ENCODE measurements at places on chromosomes 7 and 10.

- DNase-seq: no peak
Measured at GRCh38 chr10:42985436-42986316, 91.2 kb upstream of the RET start.

DNA sequence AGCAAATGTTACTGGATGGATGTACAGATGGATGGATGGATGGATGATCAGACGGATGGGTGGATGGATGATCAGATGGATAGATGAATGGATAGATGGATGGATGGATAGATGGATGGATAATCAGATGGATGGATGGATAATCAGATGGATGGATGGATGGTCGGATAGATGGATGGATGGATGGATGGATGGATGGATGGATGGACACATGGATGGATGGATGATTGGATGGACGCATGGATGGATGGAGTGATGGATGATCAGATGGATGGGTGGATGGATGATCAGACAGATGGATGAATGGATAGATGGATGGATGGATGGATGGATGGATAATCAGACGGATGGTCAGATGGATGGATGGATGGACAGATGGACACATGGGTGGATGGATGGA is 90.3 kb upstream of the TCF7L2 start:
- no peak for DNase-seq

- DNase-seq: no peak
Measured at GRCh38 chr10:117757086-117757720, 214.7 kb downstream of the EMX2 start.

DNA sequence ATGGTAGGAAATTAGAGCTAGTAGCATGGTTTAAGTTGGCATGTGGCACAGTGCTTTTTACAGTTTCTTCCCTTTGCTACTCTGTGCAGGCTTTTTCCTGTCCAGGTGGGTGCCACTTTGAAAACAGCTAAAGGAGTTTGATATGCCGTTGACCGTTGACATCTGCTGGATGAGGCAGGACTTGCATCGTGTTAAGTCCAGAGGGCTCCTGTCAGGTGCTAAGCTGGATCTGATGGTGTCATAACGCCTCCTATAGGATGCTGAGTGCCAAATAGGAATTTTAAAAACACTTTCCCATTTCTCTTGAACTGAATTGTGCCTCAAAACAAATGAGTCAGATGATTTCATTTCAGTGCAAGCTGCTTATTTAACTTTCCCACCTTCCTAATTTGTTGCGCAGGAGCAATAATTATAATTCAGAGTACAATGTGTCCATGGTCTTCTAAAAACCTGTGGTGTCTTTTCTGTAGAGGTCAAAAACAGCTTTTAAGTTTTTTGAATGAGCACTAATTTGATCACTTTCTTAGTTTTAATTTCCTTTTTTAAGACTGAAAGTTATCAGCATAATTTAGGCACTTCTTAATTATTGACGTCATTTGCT is 178.3 kb downstream of the CDCA7L start:
- DNase-seq: no peak

DNA sequence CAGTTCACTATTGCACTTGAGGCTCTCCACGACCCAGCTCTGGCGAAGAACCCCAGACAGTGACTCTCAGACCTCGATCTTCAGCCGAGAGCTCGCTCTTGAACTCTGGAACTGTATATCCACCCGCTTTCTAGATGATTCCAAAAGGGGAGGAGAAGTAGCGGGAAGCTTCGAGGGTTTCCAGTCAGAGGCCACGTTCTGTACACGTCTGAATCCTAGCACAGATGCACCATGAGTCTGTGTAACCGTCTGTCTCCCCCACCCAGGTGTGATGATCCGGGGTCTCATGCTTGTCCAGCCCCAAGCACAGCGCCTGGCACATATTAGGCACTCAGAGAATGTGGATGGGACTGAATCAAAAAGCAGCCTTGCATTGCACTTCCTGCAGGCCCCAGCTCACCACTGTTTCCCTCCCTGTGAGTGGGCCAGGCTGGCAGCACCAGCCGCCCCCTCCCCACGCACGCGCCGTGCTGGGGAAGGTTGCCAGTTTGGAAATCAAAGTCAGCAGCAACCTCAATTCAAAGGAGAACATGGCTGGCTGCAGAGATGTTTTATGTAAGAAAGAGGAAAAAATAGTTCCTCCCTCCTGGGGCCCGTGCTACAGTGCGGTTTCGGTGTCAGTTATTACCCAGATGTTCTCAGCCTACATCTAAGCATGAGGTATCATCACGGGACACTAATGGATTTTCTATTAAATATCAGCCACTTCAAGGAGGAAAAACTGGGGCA is 5.7 kb downstream of the GRID2IP start:
- DNase-seq: no peak

GRCh38 chr7:133428326-133428725 is 175.4 kb downstream of the EXOC4 start:
- no peak for DNase-seq

DNA sequence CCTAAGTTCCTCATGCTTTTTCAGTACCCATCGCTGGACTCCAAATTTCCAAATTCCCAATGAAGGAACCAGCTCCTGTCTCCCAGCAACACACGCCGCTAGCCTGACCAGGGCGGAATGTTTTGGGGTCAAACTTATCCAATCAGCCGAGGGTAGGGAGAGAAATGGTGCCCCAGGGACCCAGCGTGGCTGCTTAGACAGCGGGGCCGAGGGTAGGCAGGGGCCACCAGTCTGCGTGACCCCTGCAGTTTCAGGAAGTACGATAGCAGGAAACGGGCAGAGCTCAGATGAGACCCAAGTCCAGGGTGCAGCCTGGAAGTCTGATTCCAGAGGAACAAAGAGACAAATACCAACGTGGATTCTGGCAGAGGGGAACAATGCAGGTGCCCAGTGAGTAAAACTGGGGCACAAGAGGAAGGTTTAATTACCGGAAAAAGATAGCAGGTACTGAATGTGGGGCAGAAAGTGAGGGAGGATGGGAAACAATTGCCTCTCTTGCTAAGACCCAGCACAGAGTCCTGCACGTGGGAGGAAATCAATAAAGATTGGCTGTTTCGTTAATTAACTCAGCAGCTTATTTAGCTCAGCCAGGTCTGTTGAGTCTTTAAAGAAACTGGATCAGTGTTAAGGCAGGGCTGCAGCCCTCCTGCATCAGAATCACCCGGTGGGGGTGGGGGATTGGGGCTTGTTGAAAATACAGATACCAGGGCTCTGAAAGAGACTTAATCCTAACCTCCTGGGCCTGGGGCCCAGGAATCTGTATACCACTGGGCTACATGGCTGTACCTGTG is 50.4 kb upstream of the NFE2L3 start:
- DNase-seq: no peak

- no peak for DNase-seq
Measured at GRCh38 chr7:142711746-142712616, 37.3 kb upstream of the PRSS1 start.

DNA sequence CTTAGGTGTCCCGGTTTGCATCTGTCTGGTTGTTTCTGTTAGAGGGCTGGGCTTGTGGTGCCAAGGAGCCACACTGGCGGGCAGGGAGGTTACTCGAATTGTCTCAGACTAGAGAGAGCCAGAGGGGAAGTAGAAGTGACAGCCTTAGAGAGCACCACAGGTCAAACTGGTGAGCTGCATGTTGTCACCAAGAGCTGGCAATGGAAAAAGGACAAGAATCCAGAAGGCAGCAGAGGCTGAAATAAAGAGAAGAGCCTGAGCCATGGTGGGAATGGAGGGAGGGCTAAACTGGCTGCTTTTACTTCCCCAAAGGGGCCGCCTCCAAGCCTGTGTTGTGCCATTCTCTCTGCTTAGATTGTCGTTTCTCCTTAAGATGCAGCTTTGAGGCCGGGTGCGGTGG is 31.1 kb upstream of the RHBDD2 start:
- no peak for DNase-seq

DNA sequence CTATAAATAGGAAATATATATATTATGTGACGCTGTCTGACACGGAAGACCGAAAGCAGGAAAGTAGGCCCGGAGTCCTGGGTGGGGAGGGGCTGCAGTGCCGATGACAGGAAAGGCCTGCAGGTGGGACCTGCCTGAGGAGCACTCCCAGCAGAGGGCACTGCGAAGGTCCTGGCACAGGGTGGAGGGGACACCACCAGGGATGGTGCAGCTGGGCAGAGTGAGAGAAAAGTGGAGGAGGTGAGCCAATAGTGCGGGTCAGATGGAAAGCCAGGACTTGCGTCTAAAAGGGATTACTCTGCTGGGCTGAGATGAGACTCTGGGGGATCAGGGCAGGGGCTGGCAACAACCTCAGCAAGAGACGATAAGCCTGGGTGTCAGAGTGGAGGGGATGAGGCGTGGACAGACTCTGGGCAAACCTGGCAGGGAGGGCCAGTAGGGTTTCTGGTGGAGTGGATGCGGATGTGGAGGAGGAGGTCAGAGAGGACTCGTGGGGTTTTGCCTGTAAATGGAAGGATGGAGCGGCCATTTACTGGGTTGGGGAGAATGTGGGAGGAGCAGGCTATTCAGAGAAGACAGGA is 118.2 kb upstream of the ZNF746 start:
- DNase-seq: no peak

- DNase-seq: no peak
Measured at GRCh38 chr10:114166043-114166442, 8.0 kb downstream of the CCDC186 start.

DNA sequence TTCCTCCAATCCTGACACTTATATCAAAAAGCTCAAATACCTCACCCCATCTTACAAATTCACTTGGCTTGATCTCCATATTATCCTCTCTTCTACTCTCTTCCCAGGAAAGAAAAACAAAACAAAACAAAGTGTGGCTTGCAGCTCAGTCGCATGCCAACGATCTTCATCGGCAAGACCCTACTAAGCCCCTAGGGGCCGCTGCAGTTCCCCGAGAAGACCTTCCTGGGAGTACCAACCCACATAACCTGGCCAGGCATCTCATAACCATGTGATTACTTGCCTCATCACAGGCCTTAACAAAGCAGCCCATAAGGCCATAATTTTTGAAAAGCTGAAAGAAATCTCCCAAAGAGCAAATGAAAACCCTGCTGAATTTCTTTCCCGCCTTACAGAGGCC is 103.7 kb downstream of the ZNF92 start:
- DNase-seq: no peak

DNA sequence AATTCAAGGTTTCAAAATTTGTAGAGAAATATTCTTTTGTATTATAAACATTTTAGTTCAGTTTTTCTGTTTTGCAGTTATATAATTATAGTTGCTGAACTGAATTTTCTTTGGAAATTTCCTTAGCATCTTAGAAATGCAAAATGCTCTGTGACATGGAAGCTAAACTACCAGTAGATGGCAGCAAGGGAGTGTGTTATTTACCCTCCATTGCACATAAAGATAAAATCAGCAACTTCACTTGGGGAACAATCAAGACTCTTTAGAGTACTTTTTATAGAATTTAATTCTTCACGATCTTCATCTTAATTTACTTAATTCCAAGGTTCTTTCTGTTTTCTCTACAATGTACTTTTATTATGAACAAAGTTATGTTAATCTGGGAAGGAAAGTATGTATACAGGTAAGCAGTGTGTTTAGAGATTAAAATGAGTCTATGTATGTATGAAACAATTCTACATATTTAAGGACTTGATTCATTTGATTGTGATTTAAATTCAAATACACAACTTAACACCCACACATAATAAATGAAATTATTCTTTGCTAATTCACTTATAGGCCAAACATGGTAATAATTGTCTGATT is 404.2 kb downstream of the THSD7A start:
- DNase-seq: no peak

- peak; percentile 53 for DNase-seq
Measured at GRCh38 chr7:54932818-54933543, 85.8 kb upstream of the EGFR start.

- no peak for DNase-seq
Measured at GRCh38 chr7:32673275-32673983, 178.1 kb downstream of the AVL9 start.

GRCh38 chr7:47535035-47535703 is 46.7 kb downstream of the TNS3 start:
- DNase-seq: no peak

- DNase-seq: peak; percentile 65
Measured at GRCh38 chr7:135147899-135148721, at the start of gene TMEM140. TSS of gene TMEM140 (plus strand) at chr7:135148072. CDS start at chr7:135164442, 16,370 bp downstream.

GRCh38 chr10:125208854-125209565 is 48.6 kb upstream of the CTBP2 start:
- DNase-seq: no peak

- no peak for DNase-seq
Measured at GRCh38 chr10:73644767-73645166, 3.5 kb upstream of the MYOZ1 start.

- no peak for DNase-seq
Measured at GRCh38 chr10:59397961-59398360, 35.6 kb upstream of the FAM13C start.

GRCh38 chr7:123425246-123425645 is 109.1 kb downstream of the IQUB start:
- no peak for DNase-seq

- DNase-seq: no peak
Measured at GRCh38 chr10:51272555-51272954, 198.3 kb downstream of the PRKG1 start.

GRCh38 chr10:49183596-49184542 is 4.3 kb downstream of the TMEM273 start:
- DNase-seq: no peak

DNA sequence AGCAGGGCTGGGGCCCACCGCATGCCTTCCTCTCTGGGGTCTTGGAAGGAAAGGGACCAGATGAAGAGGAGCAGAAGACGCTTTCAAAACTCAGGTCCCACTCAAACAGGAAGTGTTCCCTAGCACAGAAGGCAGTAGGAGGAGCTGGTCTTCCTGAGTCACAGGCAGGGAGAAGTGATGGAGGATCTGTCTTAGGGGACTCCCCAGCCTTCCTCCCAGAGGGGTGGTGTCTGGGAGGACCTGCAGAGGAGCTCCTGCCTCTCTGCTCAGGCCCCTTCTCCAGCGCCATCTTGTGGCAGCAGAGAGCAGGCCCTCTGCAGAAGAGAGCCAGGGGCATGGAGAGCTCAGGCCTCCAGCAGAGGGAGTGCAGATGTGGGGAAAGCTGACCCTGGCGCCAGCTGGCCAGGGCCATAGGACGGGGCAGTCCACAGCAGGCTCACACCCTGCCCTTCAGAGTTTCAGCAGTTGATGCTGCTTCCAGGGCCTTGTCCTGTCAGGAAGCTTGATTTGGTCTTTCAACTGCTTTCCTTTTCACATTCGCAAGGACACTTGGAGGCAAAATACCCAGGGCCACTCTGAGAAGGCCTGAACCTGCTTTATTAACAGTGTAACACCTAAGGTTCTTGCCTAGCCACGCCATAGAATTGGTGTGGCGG is 62.2 kb upstream of the TARP start:
- peak; percentile 26 for DNase-seq

DNA sequence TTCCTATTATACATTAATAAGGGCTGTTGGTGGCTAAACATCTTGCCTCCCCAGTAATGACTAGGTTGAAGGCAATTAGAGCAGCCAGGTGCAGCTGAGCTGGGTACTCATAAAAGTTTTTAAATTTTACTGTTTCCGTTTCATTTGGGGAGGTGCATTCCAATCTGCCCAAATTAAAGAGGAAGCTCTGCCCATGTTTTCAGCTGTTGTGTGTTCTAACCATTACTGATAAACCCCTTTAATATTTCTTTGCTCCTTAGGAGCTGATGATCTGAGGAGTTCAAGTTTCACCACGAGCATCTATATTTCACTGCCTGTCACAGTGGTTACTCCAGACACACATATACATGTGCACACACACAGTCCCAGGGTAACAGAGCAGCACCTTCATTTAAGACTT is 94.4 kb downstream of the JAZF1 start:
- DNase-seq: no peak
